ENCODE measurements at places on chromosomes 11 and 22. TPM values are rescaled to one million over a fixed set of nuclear protein-coding genes. Genes with fewer than 3 reads are reported as not detected.

DNA sequence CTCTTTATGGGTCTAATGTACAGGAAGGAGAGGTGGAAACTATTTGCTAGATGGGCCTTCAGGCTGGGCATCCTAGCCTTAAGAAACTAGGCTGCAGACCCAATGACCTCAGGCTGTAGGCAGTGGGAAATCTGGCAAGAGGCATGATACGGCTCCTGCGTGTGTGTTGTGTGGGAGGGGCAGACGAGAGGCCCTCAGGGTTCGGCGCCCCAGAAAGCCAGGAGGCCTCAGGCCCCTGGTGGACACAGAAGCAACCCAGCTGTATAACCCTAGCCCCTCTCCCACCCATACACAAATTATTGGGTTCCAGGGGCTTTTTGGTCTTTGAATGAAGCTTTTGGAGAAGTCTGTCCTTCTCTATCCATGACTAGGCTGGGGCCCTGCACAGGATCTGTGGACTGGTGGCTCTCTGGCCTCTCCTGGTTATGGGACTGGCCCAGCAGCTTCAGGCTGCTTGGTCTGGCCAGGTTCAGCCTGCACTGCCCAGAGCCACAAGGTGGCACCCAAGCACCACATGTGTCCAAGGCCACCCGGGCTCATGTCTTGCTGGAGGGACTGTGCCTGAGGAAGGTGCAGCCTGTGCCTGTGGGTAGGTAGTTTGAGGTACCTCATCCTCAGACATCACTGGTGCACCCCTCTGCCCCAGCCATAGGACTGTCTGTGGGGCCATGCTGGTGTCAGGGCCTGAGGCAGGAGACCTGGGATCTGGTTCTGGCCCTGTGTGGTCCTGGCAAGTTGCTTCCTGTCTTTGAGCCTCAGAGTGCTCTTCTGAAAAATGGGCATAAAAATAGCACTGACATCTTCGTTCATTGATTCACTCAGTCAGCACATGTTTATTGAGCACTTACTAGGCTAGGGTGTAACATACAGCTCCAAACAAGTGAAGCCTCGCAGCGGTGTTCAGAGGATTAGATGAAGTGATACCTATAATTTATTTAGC is 87.5 kb downstream of the RRM1 start:
- H3K4me1 ChIP-seq: no peaks in the 10 kb centered on the region
- H3K27me3 ChIP-seq: no peaks in the 10 kb centered on the region
- no peak overlapping the region for H3K4me3 ChIP-seq
- H3K36me3 ChIP-seq: no peaks in the 10 kb centered on the region

- no peaks in the 10 kb centered on the region for H3K27me3 ChIP-seq
- no peak for DNase-seq
- no peaks in the 10 kb centered on the region for H3K36me3 ChIP-seq
- no peaks in the 10 kb centered on the region for H3K4me1 ChIP-seq
These were observed 83.9 kb upstream of the MTNR1B start for GRCh38 chr11:92885600-92885999.

MYOD1 gene
- total RNA-seq: not detected

GRCh38 chr22:38246692-38247091 is 26.1 kb downstream of the TMEM184B start:
- H3K27ac ChIP-seq: peak overlapping the region; percentile 51
- H3K4me1 ChIP-seq: peaks cover 25% of the 10 kb centered on the region
- no peaks in the 10 kb centered on the region for H3K27me3 ChIP-seq
- H3K36me3 ChIP-seq: peaks cover 39% of the 10 kb centered on the region
- no peak for DNase-seq

GRCh38 chr22:32407312-32407711 is 4.7 kb downstream of the RTCB start:
- H3K27me3 ChIP-seq: no peaks in the 10 kb centered on the region
- peaks cover 21% of the 10 kb centered on the region for H3K4me1 ChIP-seq
- no peak for DNase-seq
- peak overlapping the region; percentile 18 for H3K27ac ChIP-seq
- H3K4me3 ChIP-seq: no peak overlapping the region

CCDC179 gene
- total RNA-seq: not detected

- H3K27ac ChIP-seq: no peak overlapping the region
- H3K4me3 ChIP-seq: no peak overlapping the region
- DNase-seq: no peak
- no peaks in the 10 kb centered on the region for H3K4me1 ChIP-seq
These were observed 56.8 kb downstream of the MTMR2 start for GRCh38 chr11:95867105-95867504.

DNA sequence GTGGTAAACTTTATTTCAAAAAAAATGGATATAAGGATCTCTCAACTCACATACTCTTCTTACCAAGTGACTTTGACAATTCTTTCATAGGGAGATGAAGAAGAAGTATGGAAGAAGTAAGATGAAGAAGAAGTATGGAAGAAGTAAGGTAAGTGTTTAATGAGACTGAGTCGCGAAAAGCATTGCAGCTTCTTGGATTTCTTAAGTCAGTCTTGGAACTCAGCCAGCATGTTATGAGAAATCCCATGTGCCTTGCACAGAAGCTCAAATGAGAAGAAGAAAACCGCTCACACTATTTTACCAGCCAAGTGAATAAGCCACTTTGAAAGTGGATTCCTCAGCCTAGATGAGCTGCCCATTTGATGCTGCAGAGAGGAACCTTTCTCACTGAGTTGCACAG is 332.0 kb upstream of the CCDC179 start:
- H3K4me3 ChIP-seq: no peak overlapping the region
- no peaks in the 10 kb centered on the region for H3K27me3 ChIP-seq
- H3K4me1 ChIP-seq: no peaks in the 10 kb centered on the region
- no peak for DNase-seq
- no peaks in the 10 kb centered on the region for H3K36me3 ChIP-seq

CARD16 gene
- total RNA-seq: 74.0 TPM

DNA sequence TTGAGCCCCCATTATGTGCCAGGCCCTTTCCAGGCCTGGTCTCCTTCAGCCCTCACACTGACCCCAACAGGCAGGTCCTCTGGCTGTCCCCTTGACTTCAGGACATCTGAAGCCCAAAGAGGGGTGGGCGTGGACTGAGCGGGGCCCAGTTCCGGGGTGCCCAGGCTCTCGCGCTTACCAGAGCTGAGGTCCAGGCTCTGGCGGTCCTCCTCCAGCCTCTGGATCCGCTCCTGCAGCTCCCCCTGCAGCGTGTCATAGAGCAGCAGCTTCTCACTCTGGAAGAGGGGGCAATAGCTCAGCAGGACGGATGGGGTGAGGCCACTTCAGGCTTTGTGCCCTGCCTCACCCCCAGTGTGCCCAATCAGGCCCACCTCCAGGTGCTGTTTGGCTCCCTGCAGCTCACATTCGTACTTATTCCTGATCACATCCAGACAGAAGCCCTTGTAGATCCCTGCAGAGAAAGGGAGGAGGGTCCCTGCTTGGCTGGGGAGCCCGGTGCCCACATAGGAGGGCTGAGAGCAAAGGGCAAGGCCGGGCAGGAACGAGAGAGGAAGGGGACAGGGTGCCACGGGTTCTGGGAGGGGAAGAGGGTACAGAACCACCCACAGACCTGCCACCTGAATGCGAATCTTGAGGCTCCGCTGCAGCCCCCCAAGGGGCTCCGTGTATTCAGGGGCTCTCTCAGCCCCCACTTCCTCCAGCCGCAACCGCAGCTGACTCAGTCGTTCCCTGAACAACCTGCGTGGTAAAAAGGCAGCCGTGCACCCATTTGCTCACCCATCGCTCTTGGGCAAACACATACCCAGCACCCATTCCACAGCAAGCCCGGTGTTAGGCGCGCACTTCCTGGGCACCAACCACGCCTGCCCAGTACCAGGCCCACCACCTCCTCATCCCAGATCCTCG is 4.1 kb downstream of the BRMS1 start:
- H3K4me3 ChIP-seq: no peak overlapping the region
- peaks cover 30% of the 10 kb centered on the region for H3K4me1 ChIP-seq
- H3K36me3 ChIP-seq: peaks cover 35% of the 10 kb centered on the region
- DNase-seq: peak; percentile 57
- H3K27me3 ChIP-seq: no peaks in the 10 kb centered on the region

GRCh38 chr11:72216638-72217037 is at the start of gene FOLR2:
Gene FOLR2 (plus strand): TSS chr11:72216794. CDS start chr11:72218585, 1,791 bp downstream.
- peaks cover 1% of the 10 kb centered on the region for H3K4me1 ChIP-seq
- peak within 1 kb of the TSS; percentile 4 for H3K27ac ChIP-seq
- H3K27me3 ChIP-seq: no peaks in the 10 kb centered on the region

GAB4 gene
- not detected for total RNA-seq

DNA sequence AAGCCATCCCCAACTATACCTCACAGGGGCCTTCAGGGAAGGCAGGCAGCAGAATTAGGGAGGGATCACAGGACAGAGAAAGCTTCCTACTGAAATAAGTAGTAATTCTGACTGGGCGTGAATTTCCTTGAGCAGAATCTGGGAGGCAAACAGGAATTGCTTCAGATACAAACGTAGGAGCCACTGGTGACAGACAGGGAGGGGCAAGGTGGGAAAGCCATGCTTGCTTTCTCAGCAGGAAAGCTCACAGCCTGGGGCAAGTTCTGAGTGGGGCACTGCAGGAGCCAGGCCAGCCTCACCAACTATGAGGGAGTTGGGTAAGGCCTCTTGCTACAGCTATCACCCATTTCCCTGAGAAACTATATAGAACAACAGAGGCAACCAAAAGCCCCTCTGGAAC is 43.6 kb downstream of the ARHGAP32 start:
- DNase-seq: no peak
- H3K36me3 ChIP-seq: no peaks in the 10 kb centered on the region

ACR gene
- 4.5 TPM for total RNA-seq

DNA sequence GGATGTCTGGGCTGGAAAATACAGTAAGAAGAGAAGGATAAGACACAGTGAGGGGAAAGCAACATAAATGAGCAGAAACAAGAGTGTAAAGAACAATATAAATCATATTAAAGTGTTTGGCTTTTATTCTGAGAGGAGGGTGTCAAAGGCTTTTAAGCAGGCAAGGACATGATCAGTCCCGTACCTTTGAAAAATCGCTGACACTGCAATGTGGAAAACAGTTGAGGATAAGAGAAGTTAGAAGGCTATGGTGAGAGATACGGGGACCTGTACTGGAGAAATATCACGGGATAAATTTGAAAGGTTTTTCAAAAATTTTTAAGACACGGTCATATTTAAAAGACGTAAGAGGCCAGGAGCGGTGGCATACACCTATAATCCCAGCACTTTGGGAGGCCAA is 30.3 kb downstream of the CDON start:
- H3K4me3 ChIP-seq: no peak overlapping the region
- no peak for DNase-seq

DNA sequence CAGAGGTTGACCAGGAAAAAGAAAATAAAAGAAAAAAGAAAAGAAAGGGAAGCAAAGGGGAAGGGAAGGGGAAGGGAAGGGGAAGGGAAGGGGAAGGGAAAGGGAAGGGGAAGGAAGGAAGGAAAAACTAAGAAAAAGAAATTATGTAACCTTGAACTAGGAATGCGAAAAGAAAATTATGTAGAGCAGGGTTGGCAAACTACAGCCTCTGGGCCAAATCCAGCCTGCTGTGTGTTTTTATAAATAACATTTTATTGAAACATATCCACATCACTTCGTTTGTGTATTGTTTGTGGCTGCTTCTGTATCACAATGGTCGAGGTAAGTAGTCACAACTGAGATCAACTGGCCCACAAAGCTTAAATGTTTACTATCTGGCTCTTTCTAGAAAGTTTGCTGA is 56.7 kb downstream of the CLPB start:
- no peak overlapping the region for H3K4me3 ChIP-seq
- no peaks in the 10 kb centered on the region for H3K27me3 ChIP-seq
- DNase-seq: no peak

ZNF408 gene
- 9.3 TPM for total RNA-seq

DNA sequence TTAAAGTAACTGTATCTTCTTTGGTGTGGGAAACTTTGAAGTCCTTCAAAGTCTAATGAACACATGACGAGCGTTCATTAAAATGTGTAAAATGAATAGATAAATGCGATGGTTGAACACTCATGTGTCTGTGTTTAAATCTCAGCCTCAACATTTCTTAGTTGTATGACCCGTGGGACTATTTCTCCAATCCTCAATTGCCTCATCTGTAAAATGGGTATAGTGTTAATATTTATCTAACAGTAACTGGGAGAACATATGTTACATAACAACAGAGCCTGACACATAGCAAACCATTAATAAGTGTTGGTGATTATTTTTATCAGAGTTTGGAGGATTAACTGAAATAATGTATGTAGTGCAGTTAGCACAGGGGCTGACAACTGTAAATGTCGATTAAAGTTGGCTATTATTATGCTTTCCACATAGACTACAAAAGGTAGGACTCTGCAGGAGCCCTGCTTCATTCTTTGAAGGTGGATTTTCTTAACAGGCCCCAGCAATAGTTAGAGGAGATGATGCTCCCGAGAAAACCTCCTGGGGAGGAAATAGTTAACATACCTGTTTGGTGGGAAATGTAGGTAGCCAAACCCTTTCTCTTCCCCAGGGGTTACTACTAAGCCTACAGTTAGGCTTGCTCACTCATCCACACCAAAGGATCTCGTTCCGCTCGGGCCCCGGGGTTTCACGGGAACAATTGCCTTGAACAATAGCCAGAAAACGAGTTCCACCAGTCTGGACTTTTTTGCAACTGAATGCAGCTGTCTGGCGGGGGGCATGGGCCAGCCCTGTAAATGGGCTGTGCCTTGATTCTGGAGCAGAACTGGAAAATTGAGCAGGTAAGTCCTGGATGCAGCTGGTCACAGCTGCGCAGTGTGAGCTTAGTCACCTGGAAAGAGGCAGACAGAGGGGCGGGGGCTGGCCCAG is 133.4 kb downstream of the DBX1 start:
- no peak for DNase-seq
- no peaks in the 10 kb centered on the region for H3K27me3 ChIP-seq
- H3K4me1 ChIP-seq: peaks cover 3% of the 10 kb centered on the region
- no peak overlapping the region for H3K4me3 ChIP-seq
- H3K27ac ChIP-seq: no peak overlapping the region

GRCh38 chr11:133790995-133791394 is 54.3 kb downstream of the SPATA19 start:
- H3K4me1 ChIP-seq: no peaks in the 10 kb centered on the region
- H3K36me3 ChIP-seq: no peaks in the 10 kb centered on the region
- no peak overlapping the region for H3K27ac ChIP-seq
- peaks cover 17% of the 10 kb centered on the region for H3K27me3 ChIP-seq

GRCh38 chr11:116927163-116927974 is 89.9 kb upstream of the APOA1 start:
- H3K36me3 ChIP-seq: peaks cover 27% of the 10 kb centered on the region
- H3K27me3 ChIP-seq: no peaks in the 10 kb centered on the region
- DNase-seq: no peak
- peaks cover 24% of the 10 kb centered on the region for H3K4me1 ChIP-seq

DNA sequence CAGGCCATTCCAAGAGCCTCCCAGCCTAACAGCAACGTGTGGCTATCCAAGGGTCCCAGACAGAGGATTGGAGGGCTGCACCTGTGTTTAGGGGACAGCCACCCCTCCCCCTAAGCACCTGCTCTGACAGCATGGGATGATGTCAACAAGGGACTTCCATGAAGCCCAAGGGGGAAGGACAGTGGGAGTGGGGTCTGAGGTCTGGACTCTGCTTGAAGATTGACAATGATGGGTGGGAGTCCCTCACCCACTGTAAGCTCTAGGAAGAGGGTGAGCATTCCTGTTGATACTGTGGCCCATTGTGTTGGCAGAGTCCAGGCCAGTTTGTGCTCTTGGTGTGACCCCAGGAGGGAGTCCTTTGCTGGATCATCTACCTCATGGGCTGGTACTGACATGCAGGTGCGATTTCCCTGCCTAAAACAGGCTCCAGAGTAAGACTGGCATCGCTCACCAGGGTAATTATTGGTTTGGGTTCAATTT is 46.9 kb upstream of the TUB start:
- no peak overlapping the region for H3K27ac ChIP-seq
- H3K36me3 ChIP-seq: no peaks in the 10 kb centered on the region
- H3K4me3 ChIP-seq: no peak overlapping the region
- H3K4me1 ChIP-seq: no peaks in the 10 kb centered on the region
- no peaks in the 10 kb centered on the region for H3K27me3 ChIP-seq

Measured in upper lobe of right lung (tissue), 1 donor.